Foreskin keratinocyte (primary cell): ENCODE measurements at places on chromosomes 1 and 21. TPM values are rescaled to one million over a fixed set of nuclear protein-coding genes. Genes with fewer than 3 reads are reported as not detected.

Gene PRR9
- 1.2 and 2.9 TPM in 2 replicates for total RNA-seq

Gene RBM8A
- total RNA-seq: 174 and 204 TPM in 2 replicates

Gene FOXD2
- total RNA-seq: 0.14 and 0.20 TPM in 2 replicates

Gene GPX7
- 2.9 and 3.9 TPM in 2 replicates for total RNA-seq

Gene ARHGEF16
- 24.1 and 25.2 TPM in 2 replicates for total RNA-seq

Gene FCER1G
- total RNA-seq: 0.27 and 0.35 TPM in 2 replicates
